Bronchial epithelial cell (primary cell): ENCODE measurements at places on chromosomes 4 and X.

GRCh38 chrX:413322-414201 lies 26.9 kb upstream of the PPP2R3B start:
- DNase-seq = no peak

DNA sequence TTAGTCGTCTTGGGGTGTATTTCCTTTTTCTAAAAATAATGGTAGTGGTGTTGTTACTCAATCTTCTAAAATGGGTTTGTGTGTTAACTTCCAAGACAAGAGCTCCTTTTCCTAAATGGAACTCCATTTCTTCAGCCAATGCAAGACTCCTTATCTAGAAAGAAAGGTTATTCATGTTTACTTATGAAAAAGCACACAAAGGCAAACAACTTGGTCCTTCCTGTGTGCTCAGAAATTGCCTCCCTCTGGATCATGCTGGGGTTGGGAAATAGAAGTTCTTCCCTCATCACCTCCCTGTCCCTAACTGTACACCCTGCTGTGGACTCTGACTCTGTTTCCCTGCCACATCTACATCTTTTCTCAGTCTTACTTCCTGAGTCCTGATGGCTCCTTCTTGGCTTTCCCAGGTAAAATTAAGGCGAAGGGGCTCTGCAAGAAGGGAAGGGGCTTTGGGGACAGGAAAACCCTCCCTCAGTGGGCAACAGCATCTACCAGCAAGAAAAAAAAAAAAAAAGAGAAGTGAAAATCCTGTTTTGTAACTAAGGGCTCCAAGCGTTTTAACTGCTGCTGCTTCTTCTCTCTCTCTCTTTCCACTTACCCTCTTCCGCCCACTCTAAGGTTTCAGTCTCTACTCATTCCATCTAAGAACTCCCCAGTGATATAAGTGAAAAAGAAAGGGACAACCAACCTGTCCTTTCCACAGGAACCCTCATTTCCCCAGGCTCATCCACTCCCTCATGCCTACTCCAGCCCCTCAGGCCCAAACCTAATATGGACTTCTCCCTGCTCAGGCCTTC lies 19.8 kb upstream of the TASL start:
- no peak for DNase-seq

GRCh38 chr4:52234561-52235440 lies 183.7 kb downstream of the SPATA18 start:
- DNase-seq = peak; percentile 57

DNA sequence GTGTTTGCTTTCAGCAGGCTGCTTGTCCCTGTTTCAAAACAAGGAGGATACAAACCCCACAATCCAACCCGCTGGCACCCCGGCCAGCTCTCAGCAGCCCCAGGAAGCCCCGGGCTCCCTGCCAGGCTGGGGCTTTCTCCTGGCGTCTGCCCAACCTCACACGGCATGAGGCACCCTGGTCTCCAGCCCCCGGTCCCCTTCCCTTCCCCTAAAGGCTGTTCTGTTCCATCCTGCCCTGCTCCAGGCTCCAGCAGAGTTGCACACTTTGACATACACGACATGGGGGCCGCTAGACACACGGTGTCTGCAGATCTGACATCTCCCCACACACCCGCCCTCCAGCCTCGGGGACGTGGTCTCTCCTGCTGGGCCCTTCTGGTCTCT lies 107.7 kb upstream of the ADRA2C start:
- no peak for DNase-seq

- no peak for DNase-seq
These were observed 189.7 kb downstream of the TSPAN5 start for GRCh38 chr4:98468709-98469108.

DNA sequence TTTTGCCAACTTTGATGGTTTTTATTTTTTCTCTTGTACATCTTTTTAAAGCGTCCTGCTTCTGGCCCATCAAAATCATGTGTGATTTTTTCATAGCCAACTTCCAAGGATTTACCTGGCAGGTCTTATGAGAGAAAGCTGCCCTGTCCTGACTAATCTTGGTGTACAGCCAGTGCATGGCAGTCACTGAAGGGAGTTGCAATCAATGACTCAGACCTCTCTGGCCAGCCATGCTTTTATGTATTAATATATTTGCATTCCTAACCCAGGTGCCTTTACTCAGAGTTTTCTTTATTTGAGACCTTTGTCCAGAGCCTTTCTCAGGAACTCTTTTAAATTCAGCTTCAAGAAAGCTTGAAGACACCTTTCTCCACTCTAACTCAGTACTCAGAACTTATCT lies 691.5 kb upstream of the HTR2C start:
- peak; percentile 29 for DNase-seq

DNA sequence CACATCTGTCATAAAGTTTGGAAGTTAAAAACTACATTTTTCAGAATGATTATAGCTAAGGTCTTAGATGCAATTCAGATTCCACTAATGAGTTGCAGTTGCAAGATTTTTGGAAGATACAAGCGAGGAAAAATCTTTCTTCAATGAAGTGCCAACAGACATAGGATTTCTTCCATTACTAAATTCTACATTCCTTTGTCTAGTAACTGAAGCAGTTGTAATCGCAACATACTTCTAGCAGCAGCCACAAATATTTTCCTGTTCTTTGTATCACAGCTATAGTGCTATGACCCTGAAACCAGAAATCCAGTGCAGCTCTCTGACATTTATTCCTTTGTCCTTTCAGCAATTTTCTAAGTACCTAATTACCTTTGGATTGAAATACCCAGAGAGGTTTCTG lies 225.2 kb upstream of the SLIT2 start:
- DNase-seq = no peak

DNA sequence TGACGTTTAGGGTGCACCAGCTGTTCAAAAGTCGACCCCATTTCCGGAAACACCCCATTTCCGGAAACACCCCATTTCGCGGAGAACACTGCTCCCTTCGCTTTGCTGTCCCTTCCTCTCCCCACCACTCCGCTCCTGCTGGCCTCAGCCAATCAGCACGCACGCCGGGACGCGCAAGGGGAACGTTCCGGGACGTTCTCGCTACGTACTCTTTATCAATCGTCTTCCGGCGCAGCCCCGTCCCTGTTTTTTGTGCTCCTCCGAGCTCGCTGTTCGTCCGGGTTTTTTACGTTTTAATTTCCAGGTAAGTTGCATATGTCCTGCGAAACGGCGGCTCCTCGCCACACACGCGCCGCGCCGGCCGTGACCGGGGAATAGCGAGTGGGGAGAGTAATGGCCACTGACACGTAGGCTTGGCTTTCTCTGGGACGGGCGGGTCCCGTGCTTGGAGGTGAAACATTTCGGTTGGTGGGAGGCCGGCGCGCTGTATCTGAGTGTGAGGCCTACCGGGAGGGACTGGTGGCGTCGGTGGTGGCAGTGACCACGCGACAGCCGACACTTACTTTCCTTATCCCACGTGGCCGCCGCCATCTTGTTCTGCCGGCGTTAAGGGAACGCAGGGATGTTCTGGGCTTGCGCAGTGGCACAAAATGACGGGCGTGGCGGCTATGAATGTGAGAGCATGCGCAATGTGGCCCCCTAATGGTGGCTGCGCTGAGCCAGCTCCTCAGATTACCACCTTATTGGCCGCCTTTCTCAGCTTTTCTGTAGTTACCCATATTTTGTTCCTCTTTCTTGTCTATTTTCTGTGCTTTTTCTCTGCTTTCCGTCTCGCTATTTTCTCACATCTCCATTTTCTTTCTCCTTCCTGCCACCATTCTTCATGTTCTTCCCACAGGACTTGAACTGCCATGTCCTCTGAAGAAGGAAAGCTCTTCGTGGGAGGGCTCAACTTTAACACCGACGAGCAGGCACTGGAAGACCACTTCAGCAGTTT lies at the start of gene RBM3:
TSS of gene RBM3 (plus strand) at position 215 of the 997 bp plus-strand sequence. CDS start at position 912, 697 bp downstream.
- peak; percentile 82 for DNase-seq

DNA sequence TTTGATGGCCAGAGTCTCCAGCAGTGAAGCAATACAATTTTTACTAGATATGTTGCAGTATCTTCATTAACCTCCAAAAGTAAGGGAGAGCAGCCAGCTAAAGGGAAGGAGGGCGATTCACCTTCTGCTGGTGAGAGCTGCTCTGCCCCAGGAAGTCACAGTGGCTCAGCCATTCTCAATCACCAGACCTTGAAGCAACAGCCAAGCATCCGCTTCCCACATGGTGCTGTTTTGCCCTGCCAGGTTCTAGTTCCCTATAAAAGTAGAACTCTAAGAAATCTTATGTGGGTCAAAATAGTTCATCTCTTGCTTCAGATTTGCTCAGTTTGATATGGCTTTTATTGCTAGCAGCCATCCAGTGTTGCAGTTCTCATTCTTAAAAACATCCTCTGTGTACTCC lies 166.8 kb downstream of the STIM2 start:
- DNase-seq = no peak

GRCh38 chrX:9558615-9559014 lies 93.8 kb downstream of the TBL1X start:
- DNase-seq = no peak

DNA sequence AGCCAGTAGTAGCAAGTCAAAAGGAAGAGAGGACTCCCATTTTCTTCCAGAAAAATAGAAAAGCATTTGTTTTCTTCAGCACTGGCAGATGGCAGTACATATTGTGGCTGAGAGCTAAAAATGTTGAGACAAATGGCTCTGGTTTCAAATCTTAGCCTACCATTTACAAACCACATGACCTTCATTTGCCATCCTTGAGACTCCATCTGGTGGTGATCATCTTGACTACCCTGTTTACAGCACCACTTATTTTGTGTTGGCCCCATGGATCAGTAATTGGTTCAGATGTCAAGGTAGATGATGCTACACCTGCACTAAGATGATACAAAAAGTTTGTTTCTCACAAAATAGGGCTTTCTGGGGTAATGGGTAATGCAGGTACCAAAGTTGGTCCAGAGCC lies 951.8 kb upstream of the IGFBP7 start:
- no peak for DNase-seq

- peak; percentile 32 for DNase-seq
These were observed 69.2 kb upstream of the PNPLA4 start for GRCh38 chrX:7996414-7996813.

DNA sequence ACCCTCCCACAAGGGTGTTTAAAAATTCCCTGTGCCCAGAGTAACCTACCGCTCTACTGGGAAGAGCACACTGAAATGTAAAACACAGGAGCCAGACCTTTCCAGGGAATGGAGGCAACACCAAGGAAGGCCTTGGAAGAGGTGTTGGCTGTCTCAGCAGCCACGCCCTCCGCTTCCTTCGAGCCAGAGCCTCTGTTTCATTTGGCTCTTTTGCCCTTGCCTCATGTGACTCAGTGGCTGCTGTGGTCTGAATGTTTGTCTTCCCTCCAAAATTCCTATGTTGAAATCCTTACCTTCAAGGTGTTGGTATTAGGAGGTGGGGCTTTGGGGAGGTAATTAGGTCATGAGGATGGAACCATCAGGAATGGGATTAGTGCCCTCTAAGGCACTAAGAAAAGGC lies 11.3 kb downstream of the SCD5 start:
- DNase-seq = peak; percentile 86

- peak; percentile 27 for DNase-seq
These were observed 884 bp downstream of the RELL1 start for GRCh38 chr4:37685161-37685822.

DNA sequence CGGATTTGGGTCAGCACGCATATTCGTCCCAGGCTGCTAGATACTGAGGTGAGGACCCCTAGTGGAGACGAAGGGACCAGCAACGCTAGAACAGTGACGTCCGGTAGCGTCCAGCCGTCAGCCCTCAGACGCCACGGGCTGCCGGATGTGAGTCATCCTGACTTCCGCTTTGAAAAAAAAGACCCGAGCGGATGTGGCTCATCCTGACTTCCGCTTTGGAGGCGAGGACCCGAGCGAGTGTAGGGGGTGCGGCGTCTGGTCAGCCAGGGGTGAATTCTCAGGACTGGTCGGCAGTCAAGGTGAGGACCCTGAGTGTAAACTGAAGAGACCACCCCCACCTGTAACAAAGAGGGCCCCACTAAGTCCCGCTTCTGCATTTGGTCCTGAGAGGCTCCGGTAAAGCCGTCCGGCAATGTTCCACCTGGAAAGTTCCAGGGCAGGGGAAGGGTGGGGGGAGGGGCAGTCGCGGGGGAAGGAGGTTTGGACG lies at the start of gene MAGEB2:
TSS of gene MAGEB2 (plus strand) at position 207 of the 487 bp plus-strand sequence. CDS start 3,018 bp downstream, outside the sequence.
- DNase-seq = no peak
